ENCODE measurements at places on chromosomes 6 and 20. TPM values are rescaled to one million over a fixed set of nuclear protein-coding genes. Genes with fewer than 3 reads are reported as not detected.

Gene EBF4
- not detected for total RNA-seq

Gene SLC22A7
- total RNA-seq = not detected

Gene TMC2
- total RNA-seq = not detected

Gene LRFN2
- not detected for total RNA-seq

Gene KIF6
- not detected for total RNA-seq

Gene SLC17A2
- total RNA-seq = not detected

Gene SMIM26
- total RNA-seq = 32.8 TPM

Gene SLC25A27
- 0.32 TPM for total RNA-seq

Gene F13A1
- not detected for total RNA-seq

Gene ADAM33
- total RNA-seq = 7.3 TPM

Gene BTN1A1
- total RNA-seq = not detected

Gene SLC4A11
- total RNA-seq = not detected

Gene NOX3
- not detected for total RNA-seq

Gene KHDC1
- total RNA-seq = 3.5 TPM

Gene PRSS16
- 0.33 TPM for total RNA-seq

Gene SMLR1
- total RNA-seq = not detected

Gene BNIP5
- not detected for total RNA-seq

Gene ARHGAP18
- 37.9 TPM for total RNA-seq

Gene ZNF391
- total RNA-seq = 3.3 TPM

Gene CEP57L1
- 30.0 TPM for total RNA-seq

Gene TMEM244
- not detected for total RNA-seq

Gene GNRH2
- not detected for total RNA-seq

Gene IFNGR1
- 53.9 TPM for total RNA-seq

Gene PPP1R14C
- 3.3 TPM for total RNA-seq

Gene C6orf58
- not detected for total RNA-seq

Gene CLVS2
- total RNA-seq = not detected

Gene SPATS1
- total RNA-seq = not detected

Gene OR12D3
- total RNA-seq = not detected

Gene SNAI1
- total RNA-seq = 0.12 TPM

Gene FAM162B
- 0.26 TPM for total RNA-seq

Gene MYCT1
- total RNA-seq = not detected

Gene MCCD1
- not detected for total RNA-seq

Data from MG63 (cell line).